ENCODE measurements at places on chromosomes 13 and 19.

- no peak overlapping the region for H3K27ac ChIP-seq
- H3K4me1 ChIP-seq = no peaks in the 10 kb centered on the region
- no peak overlapping the region for H3K4me3 ChIP-seq
- peaks cover 59% of the 10 kb centered on the region for H3K27me3 ChIP-seq
- peak; percentile 6 for DNase-seq
Observed at GRCh38 chr19:33227242-33227650, 1.6 kb upstream of the SLC7A10 start.

GRCh38 chr13:36418022-36418805 lies 14.1 kb upstream of the CCNA1 start:
- H3K4me1 ChIP-seq = no peaks in the 10 kb centered on the region
- H3K27me3 ChIP-seq = no peaks in the 10 kb centered on the region
- H3K36me3 ChIP-seq = no peaks in the 10 kb centered on the region
- DNase-seq = peak; percentile 58
- H3K4me3 ChIP-seq = no peak overlapping the region
- H3K27ac ChIP-seq = no peak overlapping the region

DNA sequence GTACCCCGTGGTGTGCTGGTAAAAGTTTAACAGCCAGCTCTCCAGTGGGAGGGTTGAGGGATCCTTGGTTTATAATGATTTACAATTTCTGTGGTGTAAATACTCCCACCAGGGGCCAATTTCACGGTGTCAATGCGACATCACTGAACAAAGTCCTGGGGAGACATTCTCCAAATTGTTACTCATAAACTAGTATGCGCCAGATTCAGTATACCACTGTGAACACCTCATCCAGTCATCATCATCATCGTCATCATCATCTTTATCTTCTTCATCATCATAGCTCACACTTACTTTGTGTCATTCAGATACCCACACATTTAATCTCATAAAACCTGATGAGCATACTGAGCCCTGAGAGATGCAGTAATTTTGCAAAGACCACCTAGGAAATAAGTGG lies 17.2 kb upstream of the TNFSF14 start:
- no peaks in the 10 kb centered on the region for H3K27me3 ChIP-seq
- no peak for DNase-seq
- no peak overlapping the region for H3K27ac ChIP-seq
- no peak overlapping the region for H3K4me3 ChIP-seq
- H3K36me3 ChIP-seq = no peaks in the 10 kb centered on the region

DNA sequence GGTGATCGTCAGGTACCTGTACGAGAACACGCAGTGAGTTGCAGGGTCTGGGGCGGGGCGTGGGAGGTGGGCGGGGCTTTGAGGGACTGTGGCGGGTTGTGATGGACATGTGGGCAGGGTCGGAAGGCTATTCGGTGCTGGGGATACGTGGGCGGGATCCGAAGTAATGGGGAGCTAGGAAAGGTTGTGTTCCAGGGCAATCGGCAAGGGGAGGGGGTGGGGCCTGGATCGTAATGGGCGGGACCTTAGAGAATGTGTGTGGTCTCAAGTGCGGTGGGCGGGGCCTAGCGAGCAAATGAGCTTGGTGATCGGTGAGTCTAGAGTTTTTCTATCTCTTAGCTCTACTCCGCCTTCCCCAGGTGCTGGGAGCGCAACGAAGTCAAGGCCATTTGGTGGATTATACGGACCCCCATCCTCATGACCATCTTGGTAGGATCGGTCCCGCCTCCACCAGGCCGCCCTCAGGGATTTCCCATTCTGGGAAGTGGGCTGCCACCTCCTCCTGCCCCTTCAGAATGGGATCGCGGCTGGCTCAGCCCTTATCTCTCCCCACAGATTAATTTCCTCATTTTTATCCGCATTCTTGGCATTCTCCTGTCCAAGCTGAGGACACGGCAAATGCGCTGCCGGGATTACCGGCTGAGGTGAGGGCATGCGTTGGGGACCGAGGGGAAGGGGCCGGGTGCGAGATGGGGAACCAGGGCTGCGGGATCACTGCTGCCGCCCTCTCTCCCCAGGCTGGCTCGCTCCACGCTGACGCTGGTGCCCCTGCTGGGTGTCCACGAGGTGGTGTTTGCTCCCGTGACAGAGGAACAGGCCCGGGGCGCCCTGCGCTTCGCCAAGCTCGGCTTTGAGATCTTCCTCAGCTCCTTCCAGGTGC lies 9.6 kb downstream of the GIPR start:
- no peak overlapping the region for H3K27ac ChIP-seq
- H3K4me3 ChIP-seq = peak overlapping the region; percentile 37
- peaks cover 18% of the 10 kb centered on the region for H3K27me3 ChIP-seq

DNA sequence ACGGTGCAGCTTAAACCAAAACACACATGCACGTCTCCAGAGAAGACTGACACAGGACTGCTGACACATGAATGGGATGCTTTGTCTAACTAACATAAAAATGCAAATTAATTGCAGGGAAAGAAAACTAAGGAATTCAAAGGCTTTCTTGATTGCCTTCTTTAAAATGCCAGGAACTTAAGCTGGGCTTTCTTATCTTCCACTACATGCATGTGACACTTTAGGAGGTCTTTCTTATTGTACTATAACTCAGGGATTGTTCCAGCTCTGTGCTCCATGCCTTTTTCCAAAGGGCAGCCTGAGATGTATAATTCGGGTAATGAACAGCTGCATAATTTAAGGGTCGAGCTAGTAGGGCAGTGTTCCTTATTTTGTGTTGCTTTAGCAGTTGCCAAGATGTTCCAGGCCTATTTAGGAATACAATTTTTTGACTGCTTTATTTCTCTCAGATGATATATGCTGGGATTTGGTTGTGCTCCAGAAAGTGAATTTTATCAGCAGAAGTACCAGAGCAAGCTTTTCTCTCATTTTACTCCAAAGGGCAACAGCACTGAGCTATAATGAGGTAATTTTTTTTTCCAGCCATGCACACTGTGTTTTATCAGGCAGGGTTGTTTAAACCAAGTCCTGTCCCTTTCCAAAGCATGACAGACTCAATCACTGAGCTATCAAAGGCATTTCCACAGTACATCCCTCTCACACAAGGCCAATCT lies 885.2 kb downstream of the PCDH9 start:
- no peak overlapping the region for H3K27ac ChIP-seq
- DNase-seq = no peak
- H3K4me3 ChIP-seq = no peak overlapping the region
- no peaks in the 10 kb centered on the region for H3K36me3 ChIP-seq
